ENCODE measurements at places on chromosomes 1 and 21.

DNA sequence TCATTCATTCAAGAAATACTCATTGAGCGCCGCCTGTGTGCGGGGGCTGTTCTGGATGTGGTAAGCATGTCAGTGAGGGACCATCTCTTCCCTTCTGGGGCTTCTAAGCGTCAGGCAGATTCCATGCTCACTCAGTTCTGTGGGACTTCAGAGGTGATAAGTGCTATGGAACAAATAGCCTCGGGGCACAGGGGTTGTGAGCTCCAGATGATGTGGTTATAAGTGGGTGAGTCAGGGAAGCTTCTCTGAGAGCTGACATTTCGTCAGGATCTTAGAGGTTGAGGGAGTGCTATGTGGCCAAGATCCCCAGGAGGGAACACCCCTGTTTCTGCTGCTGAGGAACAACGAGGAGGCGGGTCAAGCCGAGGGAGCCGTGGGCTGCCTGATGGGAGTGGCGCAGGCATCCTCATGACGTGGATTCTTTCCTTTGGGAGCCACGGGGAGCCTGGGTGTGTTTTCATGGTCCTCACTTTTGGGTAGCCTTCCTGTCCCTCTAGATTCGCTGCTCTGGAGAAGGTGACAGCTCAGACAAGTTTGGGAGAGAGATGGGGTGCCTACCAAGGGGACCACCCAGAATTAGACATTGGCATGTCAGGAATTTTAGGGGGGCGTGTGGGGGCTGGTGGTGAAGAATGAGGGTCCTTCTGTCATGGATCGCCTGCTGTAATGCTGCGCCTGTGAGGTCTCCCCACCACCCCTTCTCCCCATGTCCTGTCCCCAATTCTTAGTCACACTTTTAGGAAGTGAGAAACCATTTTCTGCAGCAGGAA, 38.5 kb downstream of the HUNK start:
- DNase-seq: no peak

DNA sequence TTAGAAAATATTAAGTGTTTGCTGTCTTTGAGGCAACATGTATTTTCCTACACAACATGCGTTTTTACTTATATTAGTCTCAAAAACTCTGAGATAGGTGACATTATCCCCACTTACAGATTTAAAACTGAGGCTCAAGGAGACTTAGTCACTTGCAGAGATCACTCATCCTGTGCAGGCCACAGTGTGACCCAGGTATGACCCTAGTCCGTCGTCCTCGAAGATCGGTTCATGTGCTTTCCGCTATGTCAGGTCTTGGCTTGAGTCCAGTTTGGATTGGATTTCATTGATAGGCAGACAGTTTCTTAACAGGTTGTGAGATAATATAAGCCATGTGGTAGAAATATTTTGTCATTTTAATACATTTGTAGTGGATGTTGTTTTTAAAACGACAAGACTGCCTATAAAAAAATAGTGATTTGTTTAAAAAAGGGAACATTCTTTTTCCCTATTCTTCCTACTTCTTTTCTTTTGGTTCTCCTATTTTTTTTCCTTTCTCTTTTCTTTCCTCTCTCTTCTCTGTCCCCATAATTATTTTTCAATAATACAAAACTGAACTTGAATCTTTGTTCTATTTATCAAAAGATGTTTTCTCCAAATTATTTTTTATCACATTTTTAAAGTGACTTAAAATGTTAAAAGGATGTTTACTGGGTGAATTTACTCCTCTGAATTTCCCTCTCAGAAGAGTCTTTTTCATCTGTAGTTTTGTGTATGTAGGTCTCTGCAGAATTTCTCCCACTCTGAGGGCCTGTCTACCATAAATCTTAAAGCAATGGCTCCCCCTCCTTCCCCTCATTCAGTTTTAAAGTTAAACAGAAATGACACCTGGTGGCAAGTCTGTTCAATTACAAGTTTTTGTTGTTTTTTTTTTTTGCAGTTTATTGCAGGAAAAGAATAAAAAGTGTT, 81.8 kb downstream of the PHTF1 start:
- no peak for DNase-seq

DNA sequence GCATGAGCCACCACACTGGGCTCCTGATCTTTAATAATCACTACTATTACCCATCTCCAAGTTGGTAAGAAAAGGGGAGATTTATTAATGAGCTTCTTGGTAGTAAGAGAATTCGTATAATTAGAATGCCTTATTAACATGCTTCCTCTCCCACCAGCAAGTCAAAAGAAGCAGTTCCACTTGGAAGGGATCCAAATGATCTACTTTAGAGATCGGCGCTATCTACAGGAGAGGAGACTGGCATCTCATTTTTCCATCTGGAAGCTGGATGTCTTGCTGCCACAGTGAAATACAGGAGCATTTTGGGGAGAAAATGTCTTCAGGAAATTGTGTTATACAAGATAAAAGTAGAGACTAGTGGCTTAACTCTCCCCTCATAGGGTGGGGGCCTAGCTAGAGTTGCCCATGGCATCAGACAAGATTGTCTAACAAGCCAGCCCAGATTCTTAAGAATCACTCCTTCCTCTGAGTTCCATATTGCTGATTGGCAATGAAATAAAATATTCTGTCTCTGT, 33.6 kb upstream of the CAMSAP2 start:
- no peak for DNase-seq

DNA sequence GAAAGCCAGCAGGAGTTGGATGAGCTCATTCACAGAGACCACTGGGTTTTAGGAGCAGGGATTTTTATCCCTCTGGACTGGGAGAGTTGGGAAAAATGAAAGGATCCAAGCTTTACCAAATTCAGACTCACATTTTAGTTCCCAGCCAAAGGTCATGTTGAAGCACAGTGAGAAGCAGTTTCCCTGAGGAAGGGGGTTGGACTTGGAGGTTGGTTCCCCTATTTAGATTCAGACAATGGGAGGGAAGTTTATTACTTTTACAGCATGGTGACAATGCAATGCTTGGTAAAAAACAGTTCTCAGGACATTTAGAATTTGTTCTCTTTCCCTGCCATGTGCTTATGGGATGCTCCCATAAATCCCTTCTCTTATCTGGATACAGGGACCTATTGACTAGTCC, 57.3 kb upstream of the ZNF648 start:
- DNase-seq: no peak

DNA sequence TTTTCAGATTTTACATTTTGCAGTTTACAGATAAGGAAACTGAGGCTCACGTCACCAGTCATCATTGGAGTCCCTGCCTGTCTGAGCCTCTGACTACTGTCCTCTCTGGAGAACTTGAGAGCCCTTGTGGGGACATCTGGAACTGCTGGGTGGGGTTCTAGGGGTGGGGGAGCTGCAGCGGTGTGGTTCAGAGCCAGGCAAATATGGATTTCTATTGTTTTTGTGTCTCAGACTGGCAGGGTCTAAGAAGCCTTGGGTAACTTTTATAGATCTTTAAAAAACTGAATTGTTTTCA, 46.9 kb downstream of the IER5 start:
- DNase-seq: no peak
